CD4-positive, alpha-beta T cell treated with Interleukin-6 at 100 ng/mL for 8 hours (primary cell): ENCODE measurements at places on chromosomes 16 and 17.
A peak's percentile ranks its signal among the peaks of the same experiment; 100 is the strongest.

- no peak for DNase-seq
These were observed 2.4 kb upstream of the ACSF2 start for GRCh38 chr17:50423553-50424159.

GRCh38 chr17:18021372-18021771 lies 17.6 kb downstream of the ATPAF2 start:
- no peak for DNase-seq

GRCh38 chr17:17966399-17966798 lies 5.8 kb downstream of the TOM1L2 start:
- DNase-seq: no peak

DNA sequence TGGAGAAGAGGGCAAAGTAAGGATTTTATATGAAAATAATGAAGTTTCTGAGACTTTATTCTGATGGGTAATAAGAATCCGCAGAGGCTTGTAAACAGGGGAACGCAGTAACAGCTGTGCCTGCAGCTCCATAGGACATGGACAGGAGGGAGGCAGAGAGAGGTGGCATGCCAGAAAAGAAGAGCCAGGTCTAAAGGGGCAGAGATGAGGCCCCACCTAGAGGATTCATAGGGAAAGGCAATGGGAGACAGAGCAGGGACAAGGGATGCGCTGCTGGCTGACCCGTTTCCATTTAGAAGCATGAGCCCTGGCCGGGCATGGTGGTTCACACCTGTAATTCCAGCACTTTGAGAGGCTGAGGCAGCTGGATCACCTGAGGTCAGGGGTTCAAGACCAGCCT lies 340.3 kb upstream of the CDH5 start:
- no peak for DNase-seq

DNA sequence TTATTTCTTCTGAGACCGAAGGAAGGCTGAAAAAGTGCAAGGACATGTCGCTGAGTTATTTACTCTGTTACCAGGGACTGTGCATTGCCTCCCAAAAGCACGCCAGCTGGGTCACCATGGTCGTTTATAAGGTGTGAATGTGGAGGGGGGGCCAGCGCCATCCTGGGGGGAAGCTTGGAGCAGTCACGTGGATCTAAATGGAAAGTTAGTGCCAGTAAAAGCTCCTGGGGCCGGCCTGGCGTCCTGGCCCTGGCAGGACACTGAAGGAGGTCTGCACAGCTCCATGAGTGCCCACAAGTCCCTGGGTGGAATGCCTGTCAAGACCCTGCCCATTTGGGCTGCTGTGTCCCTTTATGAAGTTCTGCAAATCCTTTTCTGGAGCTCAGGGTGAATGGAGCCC lies 82.6 kb downstream of the C16orf95 start:
- DNase-seq: no peak

- DNase-seq: peak; percentile 97
These were observed 956 bp upstream of the CHD3 start for GRCh38 chr17:7887482-7888183.

DNA sequence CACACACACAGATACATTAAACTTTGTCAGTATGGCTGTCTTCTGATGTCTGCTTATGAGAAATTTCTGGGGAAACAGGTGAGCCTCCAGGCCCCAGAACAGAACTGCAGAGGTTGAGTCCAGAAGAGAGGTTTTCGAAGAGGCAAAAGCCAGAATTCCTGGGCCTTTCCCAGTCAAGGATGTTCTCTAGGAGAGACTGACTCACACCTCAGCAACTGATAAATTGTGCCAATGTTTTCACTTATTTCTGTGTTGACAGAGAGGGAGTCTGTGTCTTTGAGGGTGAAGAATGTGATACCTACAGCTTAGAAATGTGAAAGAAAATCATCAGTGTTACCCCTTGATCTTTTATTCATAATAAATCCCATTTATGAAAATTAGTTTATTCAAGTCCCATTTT lies 30.3 kb downstream of the LDHD start:
- no peak for DNase-seq

- no peak for DNase-seq
These were observed 43.1 kb upstream of the SEC14L1 start for GRCh38 chr17:77097631-77098180.

DNA sequence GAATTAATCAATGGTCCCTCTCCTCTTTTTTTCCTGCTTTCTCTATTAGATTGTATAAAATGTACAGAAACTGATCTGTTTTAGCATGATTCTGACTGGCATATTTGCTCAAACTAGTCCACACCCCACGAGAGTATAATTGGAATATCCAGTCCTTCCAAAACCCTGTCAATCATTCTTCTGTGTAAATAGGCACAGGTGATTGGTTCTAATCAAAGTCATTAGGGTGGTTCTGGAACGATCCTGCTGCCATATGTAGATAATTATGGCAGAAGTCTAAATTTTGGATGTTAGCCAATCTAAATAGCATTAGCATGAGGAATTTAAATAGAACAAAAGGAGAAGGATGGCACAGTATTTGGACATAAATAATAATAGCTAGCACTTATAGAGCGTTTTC lies 165.7 kb downstream of the SHISA6 start:
- DNase-seq: no peak

- DNase-seq: no peak
These were observed 8.2 kb upstream of the CDK10 start for GRCh38 chr16:89678258-89678657.

GRCh38 chr16:57741660-57742191 lies 6.2 kb downstream of the KATNB1 start:
- DNase-seq: no peak

DNA sequence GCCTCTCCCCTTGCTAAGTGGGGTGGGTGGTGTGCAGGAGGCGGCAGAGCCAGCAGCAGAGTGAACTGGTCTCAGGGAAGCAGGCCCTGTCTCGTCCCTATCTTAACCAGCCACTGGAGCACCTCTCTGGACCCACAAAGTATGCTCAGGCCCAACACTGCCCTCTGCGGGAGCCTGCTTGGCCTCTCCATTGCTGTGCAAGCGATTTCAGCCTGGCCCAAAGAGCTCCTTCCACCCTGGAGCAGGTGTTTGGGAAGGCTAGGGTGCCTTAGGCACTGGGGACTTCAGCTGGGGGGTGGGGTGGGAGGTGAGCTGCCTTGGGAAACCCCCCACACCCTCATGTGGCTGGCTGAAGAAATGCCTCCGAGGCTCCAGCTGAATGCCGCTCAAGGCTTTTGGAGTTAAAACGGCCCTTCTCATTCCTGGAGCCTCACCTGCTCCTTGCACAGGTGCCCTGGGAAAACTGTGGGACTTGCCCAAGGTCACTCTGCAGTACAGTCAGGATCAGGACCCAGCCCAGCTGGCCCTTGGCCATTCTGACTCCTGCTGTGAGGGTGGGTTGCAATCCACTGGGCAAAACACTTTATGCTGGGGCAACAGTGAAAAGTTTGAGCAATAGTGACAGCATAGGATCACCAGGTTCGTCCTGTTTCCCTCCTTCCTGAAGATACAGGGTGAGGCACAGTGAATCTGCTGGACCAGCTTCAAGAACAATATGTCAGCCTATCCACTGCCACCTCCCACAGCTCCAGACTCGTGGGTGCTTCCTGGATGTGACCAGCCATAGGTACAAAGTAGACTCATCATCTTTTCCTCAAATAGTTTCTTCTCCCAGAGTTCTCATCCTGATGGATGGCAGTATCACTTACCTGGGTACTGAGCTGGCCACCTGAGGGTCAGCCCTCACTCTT lies 5.9 kb upstream of the UBE2O start:
- DNase-seq: no peak

GRCh38 chr17:78316867-78317789 lies 42.7 kb downstream of the SOCS3 start:
- no peak for DNase-seq

- DNase-seq: no peak
These were observed 539 bp downstream of the LRRC45 start for GRCh38 chr17:82023447-82024241.

GRCh38 chr17:26773189-26774188 lies 520.4 kb upstream of the WSB1 start:
- DNase-seq: no peak

- DNase-seq: no peak
These were observed 5.1 kb upstream of the KRT16 start for GRCh38 chr17:41617698-41618097.

GRCh38 chr17:61323909-61324868 lies 75.5 kb upstream of the TBX2 start:
- DNase-seq: no peak

DNA sequence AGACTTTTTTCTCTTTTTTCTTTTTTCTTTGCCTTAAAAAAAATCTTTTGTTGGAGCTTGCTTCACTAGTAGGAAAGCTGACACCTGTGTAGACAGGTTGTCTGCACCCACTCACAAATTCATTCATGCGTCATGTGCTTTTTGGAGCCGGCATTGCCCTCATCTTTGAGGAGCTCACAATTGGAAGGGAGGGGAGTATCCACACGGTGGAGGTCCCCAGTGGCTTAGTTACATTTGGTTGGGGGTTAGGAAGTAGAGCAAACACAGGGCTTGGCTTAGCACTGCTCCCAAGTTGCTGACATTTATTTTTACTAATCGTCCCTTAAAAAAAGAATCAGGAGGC lies 18.7 kb upstream of the MEIOB start:
- no peak for DNase-seq

DNA sequence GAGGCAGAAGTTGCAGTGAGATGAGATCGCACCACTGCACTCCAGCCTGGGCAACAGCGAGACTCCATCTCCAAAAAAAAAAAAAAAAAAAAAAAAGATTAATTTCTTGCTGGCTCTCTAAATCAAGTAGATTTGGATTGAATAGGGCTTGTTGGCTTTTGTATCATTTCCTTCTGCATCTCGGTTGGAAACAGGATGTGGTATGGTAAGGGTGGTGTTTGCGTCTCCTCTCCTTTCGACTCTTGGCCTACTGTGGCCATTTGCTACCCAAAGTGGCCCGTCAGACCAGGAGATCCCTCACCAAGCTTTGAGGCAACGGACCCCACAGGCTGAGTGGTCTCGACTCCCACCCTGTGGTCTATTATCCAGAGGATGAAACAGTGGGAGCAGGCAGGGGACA lies 168.0 kb upstream of the IRX3 start:
- DNase-seq: no peak

DNA sequence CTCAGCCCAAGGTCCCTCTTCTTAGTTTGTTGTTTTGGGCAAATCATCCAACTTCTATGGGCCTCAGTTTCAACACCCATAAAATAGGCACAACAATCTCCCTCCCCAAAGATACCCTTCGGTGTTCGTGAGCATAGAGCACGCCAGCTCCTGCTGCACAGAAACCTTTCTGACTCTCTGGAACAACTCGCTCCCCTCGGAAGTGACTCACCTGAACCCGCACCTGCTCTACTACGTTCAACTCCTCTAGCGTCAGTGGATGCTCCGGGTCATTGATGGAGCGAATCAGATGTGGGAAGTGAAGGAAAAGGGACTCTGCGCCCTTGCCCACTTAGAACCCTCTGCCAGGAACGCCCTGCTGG lies 445 bp downstream of the CIAO2B start:
- peak; percentile 35 for DNase-seq

GRCh38 chr16:83247767-83248372 lies 559.9 kb upstream of the HSBP1 start:
- DNase-seq: no peak

DNA sequence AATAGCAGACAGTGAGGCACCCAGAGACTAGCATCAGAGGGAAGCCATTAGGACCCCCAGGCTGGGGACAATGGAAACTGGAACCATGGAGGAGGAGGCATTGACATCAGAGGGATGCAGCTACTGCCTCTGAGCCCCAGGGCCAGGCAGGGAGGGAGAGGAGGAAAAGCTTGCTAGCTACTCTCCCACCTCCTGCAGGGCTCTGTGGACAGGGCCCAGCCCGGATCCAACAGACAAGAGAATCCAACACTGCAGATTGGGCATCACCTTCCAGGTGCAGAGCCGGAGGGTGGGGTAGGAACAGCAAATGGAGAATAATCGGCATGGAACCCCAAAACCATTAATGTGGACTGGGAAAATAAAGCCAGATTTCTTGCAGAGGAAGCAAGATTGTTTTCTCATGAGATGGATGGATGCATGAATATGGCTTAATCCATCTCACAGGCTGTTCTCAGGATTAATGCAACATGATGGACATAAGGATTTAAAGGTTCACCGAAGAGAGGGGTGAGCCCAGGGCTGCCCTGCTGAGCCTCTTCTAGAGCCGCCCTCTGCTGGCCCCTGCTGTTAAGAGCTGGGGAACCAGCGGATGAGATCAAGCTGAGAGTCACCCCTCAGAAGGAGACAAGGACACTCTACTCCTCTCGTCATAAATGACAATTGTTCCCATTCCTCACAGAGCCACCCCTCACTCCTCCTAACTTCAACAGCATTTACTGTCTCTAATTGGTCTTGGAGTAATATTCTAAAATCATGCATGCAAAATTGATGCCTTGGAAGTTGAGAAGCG lies 48.8 kb downstream of the DNAH3 start:
- no peak for DNase-seq

DNA sequence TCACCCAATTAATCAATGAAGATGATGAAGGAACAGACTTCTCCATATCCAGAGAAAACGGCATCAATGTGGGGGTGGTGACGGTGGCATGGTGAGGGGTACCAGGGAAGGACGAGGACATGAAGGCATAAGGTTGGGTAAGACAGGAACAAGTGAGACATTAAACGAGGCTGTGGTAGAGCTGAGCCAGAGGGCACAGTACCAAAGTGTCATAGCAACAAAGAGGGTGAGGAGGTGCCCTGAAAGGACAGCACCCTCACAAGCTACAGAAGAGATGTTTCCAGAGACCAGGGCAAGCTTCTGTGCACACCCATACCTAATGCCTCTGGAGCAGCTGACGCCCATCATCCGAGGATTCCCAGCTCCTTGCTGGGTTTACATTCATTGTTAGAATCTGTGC lies 57.5 kb upstream of the TRAP1 start:
- no peak for DNase-seq

DNA sequence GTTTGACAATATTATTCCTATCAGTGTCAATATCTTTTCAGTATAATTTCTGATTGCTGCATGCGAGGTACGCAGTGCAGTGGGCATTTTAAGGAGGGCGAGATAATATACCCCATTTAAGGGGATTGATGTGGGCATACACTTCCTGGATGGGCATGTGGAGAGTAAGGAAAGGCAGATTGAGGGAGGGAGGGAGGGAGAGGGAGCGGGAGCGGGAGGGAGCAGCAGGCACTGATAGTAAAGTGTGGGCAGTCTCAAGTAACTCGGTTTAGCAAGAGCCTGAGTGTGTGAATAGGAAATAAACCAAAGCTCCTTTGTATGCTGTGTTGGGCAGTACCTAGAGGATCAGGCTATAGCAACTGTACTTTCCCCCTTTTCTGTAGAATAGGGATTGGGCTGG lies 5.1 kb downstream of the BPTF start:
- DNase-seq: no peak

GRCh38 chr16:74450967-74451760 lies 29.9 kb upstream of the CLEC18B start:
- DNase-seq: no peak

GRCh38 chr17:40018211-40019121 lies 3.2 kb downstream of the CSF3 start:
- DNase-seq: no peak
